ENCODE measurements at places on chromosomes 7 and 10.

- DNase-seq: no peak
Measured at GRCh38 chr10:3162533-3162932, 10.0 kb downstream of the PITRM1 start.

DNA sequence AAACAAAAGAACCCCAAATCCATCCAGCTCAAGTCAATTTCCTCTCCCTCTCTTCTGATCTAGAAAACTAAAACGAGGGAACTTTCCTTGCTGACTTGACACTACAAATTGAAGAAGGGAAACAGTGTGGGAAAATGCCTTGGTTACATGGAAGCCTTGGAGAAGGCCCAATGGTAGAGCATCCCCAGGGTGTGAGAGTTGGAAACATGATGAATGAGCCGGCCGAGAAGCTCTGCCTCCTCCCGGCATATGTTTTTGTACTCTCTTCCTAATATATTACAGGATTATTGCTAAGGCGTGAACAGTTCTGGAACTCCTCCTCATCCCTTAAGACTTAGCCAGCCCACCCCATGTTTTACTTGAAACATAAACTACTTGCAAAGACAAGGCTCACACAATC, 618.2 kb upstream of the MGMT start:
- no peak for DNase-seq

GRCh38 chr7:30395676-30396075, 82.9 kb downstream of the NOD1 start:
- no peak for DNase-seq

DNA sequence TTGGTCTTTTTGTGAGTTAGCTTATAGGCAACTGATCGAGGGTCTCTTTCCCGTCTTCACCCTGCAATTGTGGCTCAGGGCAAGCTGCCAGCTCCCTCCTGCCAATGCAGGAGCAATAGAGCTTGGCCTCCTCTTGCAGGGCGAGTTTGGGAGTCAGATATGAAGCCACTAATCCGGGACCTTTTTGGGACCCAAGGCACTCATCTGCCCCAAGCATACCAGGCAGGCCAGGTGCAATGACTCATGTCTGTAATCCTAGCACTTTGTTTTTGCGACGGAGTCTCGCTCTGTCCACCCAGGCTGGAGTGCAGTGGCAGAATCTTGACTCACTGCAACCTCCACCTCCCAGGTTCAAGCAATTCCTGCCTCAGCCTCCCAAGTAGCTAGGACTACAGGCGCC, 21.1 kb downstream of the LIMK1 start:
- DNase-seq: no peak

DNA sequence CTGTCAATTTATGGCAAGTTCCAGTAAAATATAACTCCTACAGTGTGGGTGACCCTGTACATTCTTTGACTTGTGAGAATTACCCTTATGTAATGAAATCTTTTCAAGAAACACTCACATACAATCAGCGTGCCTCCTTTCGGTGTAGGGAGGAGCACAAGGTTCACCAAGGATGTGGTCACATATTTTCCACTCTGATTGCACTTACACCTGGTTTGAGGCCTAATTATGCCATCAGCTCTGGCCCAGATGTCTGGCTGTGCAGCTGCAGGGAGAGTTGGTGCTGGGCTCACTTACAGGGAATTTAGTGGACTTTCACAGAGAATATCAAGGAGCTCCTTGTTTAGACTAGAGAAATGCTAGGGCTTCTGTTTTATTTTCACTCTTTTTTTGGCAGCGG, 146.0 kb upstream of the STEAP4 start:
- no peak for DNase-seq

Measured in stimulated activated CD4-positive, alpha-beta T cell treated with anti-CD3 and anti-CD28 coated beads, Interleukin-1b, Interleukin-23, amount 100 ng/mL, for 48 hours (primary cell).